ENCODE measurements at places on chromosomes 4 and X.

DNA sequence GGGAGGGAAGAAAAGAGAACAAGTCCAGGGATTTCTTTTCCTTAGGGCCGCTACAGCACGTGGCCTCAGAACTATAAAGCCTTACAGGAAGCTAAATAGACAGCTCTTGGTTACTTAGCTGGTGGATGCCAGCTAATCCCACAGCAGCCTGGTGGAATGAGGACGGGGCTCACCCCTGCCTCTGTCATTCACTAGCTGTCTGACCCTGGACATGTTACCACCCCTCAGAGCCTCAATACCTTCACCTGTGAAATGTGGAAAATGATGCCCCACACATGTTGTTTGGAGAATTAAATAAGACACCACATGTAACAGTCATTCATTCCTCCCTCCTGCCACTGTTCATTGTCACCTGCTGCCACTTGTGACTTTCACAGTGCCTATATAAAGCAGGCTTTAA lies 15.7 kb downstream of the CCKAR start:
- no peak for DNase-seq

- peak; percentile 23 for DNase-seq
Observed at GRCh38 chr4:89425023-89425422, 117.4 kb upstream of the GPRIN3 start.

- DNase-seq: no peak
Observed at GRCh38 chr4:54912155-54912554, 213.2 kb downstream of the KDR start.

DNA sequence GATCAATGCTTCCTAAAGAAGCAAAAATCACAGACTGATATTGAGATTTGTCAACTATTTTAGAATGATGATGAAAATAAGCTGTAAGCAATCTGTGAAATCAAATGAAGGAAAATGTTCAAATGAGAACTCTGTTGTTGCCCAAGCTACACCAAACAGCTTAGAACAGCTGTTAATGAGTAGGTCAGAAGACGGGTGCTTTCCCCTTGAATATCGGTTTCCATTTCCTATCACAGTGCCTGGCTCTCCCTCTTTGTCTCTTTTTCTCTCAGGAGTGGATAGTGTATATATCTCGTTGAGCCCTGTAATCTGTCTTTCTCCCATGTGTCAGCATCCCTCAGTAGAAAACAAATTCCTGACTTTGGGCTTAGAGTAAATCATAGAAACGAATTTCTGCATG lies 1592.9 kb upstream of the TENM3 start:
- DNase-seq: no peak

DNA sequence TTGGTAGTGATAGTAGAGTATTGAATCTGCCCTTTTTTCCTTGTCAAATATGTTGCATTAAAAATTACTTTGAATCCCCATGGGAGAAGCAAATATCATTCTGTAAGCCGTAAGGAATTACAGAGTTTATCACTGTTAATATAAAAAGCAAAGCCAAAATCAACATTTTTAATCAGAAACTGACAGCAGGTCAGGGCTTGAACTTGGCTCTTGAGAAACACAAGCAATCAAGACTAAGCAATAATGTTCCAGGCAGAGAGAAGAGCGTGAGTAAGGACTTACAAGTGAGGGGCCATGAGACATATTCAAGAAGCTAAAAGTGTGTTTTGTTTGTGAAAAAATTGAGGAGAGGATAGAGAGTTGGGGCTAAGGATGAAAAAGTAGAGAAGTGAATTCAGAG lies 68.2 kb downstream of the ARHGAP6 start:
- DNase-seq: no peak

DNA sequence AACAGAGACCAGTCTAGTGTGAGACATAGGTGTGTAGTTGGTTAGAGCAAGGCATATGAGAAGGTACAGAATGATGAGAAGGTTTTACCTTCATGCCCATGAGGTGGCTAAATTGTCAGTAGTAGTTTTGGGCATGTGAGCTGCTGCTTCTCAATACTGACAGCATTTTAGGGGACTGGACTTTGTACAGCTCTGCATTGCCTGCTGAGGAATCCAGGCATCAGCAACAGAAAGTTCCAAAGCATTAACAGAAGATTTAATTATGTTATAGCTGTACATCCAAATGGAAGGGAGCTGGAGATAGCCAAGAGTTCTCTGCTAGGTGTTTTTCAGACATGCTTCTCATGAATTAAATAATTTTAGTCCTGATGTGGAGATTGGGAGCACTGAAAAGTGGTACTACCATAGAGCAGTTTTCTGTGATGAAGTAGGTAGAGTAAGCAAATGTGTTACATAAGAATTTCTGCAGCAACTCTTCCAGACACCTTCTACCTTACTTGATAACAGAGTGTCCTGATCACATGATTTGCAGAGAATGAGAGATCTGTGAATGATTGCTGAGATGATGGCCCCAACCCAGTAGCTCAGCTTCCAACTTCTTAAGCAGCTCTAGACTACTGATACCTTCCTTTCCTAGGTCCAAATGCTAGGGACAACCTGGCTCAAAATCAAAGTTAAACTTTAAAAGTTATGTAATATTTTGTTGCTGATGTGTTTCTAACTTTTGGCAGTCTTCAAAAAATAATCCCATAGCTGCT lies 30.4 kb downstream of the FNIP2 start:
- no peak for DNase-seq

DNA sequence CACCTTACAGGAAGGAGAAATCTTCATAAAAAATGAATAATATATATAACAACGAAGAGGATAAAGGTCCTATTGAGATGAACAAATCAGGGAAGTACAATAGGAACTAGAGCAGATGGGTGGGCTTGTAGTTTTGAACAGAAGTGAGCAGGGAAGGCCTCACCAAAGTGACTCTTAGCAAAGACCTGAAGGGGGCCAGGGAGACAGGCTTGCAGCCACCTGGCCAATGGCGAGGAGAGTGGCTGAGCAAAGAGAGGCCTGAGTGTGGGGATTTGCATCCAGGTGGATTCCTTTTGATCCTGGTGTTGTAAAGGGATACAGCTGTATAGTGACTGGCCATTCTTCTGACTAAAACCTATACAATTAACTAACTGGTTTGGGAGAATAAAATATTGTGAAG lies 354.1 kb downstream of the CAMK2D start:
- DNase-seq: no peak

- DNase-seq: peak; percentile 35
Observed at GRCh38 chrX:15985937-15986336, 131.3 kb upstream of the AP1S2 start.

- no peak for DNase-seq
Observed at GRCh38 chrX:117972711-117973109, 143.9 kb downstream of the KLHL13 start.

DNA sequence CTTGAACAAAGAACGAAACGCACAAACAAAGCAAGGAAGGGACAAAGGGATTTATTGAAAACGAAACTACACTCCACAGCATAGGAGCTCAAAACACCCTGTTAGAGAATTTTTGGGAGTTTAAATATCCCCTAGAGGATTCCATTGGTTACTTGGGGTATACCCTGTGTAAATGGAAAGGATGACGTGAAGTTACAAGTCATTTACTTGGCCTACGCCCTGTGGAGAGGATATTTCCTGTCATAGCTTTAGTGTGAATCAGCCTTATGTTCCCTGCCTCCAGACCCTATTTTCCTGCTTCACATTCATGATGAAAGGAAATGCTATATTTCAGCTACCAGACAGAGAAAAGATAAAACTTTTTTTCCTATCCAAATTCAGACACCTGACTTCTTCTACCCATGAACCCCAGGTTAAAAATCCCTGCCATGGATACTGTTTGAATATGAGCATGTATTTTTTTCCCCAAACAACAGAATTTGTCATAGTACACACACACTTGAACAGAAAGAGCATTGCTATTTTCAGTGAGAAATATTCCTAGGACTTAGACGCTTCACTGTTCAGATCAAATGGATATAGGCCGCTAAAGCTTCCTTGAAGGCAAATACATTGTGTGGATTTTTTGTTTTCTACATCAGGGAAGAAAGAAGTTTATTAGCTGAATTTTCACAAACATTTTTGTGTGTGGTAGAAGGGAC lies 20.4 kb downstream of the PIN4 start:
- DNase-seq: no peak

DNA sequence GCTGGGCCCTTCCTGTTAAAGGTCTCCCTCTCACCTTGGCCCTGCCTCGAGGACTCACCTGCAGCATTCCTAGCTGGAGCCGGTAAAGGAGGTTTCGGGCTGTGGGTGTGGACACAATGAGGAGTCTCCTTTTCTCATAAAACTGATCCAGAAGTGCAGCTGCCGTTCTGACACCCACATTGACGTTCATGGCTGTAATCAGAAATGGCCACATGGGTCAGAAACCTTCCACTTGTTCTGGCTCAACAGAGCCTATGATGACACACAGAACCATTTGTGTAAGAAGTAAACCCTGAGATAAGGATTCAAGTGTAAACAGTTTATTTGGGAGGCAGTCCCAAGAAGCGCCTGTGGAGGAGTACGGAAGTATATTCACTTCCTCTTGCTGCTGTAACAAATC lies 63.8 kb downstream of the SRPX start:
- no peak for DNase-seq

GRCh38 chr4:144894573-144894972 lies 203.4 kb downstream of the ANAPC10 start:
- peak; percentile 61 for DNase-seq

DNA sequence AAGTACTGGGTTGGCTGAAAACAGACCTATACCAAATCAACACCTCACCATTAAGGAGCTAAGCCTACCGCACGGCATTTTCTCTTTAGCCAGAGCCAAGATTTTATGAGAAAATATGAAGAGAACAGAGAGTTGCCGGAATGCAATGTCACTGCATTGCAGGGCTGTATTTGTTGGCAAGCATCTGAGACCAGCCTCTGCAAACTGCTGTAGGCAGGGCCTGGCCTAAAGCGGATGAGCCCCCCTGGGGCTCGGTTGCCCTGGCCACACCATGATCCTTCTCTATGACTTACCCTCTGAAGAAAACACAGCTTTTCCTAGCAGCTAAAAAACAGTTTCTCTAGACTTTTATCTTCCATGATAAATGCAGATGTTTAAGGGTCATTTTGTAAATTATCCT lies 120.5 kb upstream of the SORBS2 start:
- no peak for DNase-seq

DNA sequence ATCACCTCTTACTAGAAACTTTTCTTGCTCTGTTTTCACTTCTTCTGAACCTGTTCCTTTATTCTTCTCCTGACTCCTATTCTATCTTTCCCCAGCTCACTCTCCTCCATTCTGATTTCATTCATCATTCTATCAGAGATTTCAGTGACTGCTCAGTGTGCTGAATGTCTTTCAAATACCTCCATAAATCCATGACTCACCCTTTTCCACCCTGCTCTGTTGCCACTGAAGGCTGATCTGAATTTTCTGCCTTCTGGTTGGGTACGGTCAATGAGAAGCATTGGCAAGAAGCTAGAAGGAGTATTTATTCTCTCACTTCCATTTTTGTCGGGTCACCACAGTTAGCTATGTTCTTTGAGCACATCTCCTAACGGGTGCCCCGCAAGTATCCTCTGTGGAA lies 265.9 kb downstream of the CBLL2 start:
- DNase-seq: no peak

- DNase-seq: no peak
Observed at GRCh38 chrX:18617407-18617750, 54.5 kb downstream of the RS1 start.

DNA sequence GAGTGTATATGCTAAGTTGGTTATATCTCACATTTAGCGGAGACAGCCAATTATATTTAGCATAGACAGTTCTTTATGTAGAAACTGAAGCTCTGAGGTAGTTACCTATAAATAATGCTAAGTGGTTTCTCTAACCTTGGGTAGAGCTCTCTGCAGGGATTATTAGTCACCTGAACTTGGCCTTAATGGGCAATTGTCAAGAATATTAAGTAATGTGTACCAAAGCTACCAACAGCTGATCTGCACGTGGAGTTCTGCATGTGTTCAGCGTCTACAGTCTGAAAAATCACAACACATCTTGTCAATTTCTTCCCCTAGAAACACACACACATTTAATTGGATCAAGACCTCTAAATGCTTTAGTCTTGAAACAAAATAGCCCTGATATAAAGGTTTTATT lies 740.6 kb upstream of the FAM241A start:
- DNase-seq: no peak

DNA sequence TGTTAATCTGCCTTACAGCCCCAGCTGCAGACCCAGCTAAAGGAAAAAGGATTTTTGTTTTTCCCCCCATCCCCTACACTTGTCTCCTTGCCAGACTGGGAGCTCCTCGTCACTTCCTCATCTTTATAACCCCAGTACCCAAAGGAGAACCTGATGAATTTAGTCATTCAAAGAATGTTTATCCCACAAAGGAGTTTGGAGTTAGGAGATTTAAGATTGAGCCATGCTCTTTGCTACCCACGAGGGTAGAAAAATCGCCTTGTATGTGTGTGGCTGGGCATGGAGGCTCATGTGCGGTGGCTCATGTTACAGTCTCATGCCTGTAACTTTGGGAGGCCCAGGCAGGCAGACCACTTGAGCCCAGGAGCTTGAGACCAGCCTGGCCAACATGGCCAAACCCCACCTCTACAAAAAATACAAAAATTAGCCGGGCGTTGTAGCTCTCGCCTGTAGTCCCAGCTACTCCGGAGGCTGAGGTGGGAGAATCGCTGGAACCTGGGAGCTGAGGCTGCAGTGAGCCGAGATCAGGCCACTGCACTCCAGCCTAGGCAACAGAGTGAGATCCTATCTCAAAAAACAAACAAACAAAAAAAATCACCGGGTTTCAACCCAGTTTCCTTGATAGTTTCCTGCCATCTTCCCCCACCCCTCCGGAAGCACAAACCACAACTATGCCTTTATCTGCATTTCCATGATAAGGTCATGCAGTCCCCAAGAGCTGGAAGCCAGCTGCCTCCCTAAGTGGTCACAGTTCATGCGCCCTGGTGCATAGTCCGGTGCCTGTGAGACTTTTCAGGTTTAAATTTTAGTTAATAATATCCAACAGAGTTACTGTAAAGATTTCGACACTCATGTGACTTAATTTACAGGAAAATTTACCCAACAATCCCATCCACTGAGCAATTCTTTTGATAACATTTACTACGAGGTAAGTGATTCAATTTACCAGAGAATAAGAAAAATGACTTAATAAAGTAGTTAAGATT lies 1.5 kb downstream of the CFAP97 start:
- no peak for DNase-seq

GRCh38 chrX:47664737-47665136 lies 5.8 kb upstream of the UXT start:
- peak; percentile 9 for DNase-seq

DNA sequence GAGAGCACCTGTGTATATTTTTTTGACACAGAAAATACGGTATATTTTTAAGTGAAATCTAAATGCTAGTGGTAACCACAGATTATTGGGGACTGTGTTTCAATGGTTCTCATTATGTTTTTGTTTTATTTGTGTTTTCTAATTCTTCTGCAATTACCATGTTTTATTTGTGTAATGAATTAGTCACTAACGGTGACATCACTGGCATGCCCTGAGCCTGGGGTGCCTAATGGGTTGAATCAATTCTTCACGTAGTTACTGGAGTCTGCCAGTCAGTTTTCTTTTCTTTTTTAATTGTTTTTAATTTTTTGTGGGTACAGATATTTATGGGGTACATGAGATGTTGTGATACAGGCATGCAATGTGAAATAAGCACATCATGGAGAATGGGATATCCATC lies 168.8 kb downstream of the RELL1 start:
- no peak for DNase-seq

Data from inflammatory macrophage treated with lipopolysaccharide for 1 hour (primary cell).